ENCODE measurements at places on chromosomes 3 and 15.
A peak's percentile ranks its signal among the peaks of the same experiment; 100 is the strongest.

GRCh38 chr3:100198579-100199269 is 62.1 kb upstream of the TBC1D23 start:
- no peak for DNase-seq

DNA sequence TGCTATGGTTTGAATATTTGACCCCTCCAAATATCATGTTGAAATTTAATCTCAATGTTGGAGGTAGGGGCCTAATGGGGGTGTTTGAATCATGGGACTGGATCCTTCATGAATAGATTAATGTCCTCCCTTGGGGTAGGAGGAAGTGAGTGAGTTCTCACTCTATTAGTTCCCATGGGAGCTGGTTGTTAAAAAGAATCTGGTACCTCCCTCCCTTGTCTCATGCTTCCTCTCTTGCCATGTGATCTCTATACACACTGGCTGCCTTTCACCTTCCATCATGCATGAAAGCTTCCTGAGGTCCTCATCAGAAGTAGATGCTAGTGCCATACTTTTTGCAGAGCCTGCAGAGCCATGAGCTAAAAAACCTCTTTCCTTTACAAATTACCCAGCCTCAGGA is 177.7 kb upstream of the MCTP2 start:
- no peak for DNase-seq

GRCh38 chr3:113005611-113006010 is 14.8 kb downstream of the GTPBP8 start:
- DNase-seq, result no peak

DNA sequence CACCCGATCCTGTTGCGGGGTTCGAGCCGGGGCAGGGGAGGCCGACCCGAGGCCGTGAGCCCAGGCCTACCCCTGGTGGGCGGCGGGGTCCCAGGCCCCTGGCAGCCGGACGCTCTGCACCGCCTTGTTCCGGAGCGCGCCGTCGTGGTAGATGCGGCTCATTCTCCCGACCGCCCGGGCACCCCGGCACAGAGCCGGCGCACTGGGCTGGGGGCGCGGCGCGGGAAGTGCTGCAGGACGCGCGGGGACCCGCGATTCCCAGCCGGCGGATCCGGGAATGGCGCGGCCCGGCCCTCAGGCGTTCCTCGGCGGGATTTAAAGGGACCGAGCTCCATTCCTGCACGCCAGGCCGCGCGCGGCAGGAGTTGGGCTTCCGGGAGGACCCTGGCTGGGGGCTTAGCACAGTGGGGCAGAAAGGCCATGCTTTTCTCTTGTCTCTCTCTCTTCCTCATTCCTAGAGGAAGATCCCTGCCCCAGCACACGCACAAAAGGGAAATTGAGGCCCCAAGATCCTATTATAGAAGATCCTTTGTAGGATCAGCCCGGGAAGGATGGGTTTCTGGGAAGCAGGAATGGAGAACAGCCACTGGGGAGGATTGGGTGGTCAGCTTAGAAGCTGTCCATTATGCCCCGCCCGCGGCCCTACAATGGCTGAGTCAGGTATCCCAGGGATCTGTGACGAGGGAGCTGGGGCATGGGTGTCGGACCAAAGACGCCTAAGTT is at the start of gene ARPIN:
ARPIN (minus strand) TSS at position 279 of the 723 bp plus-strand sequence; CDS start at position 162, 117 bp downstream.
- no peak for DNase-seq

DNA sequence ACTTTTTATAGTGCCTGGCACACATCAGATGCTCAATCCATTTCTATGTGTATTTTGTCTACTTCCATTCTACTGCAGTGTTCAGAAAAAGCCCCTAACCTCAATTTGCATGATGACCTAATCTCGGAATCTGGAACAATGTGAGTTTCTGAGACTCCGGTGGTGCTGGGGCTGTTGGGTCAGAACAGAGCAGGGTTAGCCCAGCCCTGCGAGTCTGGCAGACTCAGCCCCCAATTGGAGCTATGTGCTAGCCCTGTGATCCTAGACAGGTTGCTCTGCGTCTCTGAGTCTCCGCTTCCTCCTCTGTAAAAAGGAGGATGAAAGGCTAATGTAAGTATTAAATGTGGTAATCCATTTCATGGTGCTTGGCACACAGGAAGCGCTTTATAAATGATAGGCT is 95.0 kb upstream of the ICE2 start:
- no peak for DNase-seq

- no peak for DNase-seq
These were observed 916 bp downstream of the IDH3A start for GRCh38 chr15:78149805-78150751.

GRCh38 chr15:78992416-78993256 is 47.8 kb upstream of the CTSH start:
- no peak for DNase-seq

DNA sequence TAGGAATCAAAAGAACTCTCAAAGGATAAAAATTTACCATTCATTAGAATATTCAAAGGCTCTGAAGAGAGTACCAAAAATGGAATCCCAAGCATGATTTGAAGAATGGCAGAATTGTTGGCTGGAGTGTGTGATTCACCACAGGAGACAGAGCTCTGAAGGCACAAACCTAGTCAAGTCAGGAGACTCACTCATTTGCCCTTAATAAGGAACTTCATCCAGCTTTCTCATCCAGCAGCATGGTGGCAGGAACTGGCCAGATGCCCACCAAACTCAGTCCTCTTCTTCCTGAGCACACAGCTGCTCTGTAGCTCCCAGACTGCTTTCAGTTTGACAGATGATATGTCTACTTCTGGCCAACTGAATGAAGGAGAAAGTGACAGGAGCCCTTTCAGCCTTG is 16.5 kb upstream of the HEG1 start:
- no peak for DNase-seq

GRCh38 chr3:126491221-126492013 is 15.7 kb upstream of the ZXDC start:
- DNase-seq, result no peak

DNA sequence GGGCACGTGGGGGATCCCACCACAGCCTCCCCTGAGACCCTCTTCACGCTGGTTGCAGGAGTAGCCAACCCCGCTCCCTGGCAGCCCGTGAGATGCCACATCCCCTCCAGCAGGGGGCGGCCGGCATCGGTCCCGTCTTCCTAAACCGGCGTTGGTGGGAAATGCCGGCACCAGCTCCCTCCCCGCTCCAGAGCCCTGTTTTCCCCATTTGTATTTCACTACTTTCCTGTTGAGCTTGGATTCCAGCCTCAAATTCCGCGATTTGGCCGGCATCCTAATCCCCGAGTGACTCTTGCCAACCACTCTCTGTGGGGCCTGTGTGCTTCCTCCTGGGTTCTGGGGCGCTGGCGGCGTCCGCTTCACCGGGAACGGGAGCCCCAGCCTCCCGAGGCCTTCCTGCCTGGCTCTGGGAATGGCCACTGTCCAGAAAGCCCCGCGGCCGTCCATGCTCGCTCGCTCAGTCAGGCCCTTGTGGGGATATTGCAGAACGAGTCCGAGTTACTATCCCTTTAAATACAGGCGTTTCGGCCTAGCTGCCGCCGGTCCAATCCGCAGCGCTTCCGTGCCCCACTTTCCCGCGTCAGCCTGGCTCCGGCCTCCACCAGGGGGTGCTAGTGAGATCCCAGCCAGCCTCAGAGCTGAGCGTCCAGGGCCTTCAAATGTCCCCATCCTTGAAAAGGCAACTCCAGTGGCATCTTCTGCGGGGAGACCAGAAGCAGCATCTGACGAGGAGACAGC is 8.1 kb upstream of the ADAMTS17 start:
- peak; percentile 79 for DNase-seq

Measured in activated naive CD4-positive, alpha-beta T cell (primary cell).